ENCODE measurements at places on chromosomes 12 and 14.

DNA sequence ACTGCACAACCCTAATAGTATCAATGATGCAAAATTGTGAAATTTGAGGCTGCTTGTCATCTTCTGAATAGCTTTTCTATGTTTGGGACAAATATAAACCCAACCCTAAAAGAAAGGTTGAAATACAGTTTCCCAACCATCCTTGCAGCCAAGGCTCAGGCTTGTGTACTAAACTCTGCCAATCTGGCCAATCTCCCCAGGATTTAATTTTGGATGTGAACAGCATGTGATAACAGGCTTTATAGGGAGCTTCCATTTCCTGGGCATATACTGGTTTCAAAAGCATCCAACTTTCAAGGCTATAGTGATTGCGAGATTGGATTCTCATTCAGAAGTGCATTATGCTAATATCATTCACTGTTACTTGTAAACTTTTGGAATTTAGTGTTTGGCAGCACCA lies 55.7 kb upstream of the MUCL1 start:
- DNase-seq, result no peak

GRCh38 chr12:16612647-16613046 lies 6.7 kb upstream of the LMO3 start:
- DNase-seq, result no peak

DNA sequence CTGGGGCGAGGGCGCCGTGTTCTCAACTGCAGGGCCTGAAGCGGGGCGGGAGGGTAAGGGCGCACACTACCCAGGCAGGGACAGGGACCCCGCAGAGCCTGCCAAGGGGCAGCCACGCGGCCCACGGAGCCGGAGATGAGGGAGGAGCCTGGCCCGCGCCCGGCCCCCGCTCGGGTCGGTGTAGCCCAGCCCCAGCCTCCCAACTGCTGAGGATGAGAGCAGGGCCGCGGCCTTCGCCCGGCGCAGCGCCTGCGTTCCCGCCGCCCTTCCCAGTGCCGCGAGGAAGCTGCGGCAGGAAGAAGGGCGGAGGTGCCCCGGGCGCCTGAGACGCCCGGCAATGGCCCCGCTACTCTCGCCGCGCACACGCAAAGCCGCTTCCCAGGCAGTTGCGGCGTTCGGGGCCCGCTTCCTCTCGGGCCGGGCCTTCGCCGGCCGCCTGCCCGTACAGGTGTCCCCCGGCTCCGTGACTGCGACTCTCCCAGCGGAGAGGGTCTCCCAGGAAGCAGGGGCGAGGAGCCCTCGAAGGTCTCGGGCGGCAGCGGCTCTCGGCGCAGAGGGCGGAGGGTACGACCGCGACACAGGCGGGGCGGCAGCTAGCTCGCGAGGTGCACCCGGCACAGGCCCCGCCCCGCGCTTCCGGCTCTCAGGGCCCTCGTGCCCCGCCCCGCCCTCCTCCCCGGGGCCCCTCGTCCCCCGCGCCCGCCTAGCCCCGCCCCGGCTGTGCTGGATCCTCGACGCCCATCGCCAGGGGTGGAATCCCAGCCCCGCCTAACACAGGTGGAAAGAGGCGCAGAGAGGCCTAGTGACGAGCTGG lies 24.8 kb upstream of the YY1 start:
- peak; percentile 70 for DNase-seq

GRCh38 chr12:27969624-27970400 lies 2.7 kb downstream of the PTHLH start:
- no peak for DNase-seq

DNA sequence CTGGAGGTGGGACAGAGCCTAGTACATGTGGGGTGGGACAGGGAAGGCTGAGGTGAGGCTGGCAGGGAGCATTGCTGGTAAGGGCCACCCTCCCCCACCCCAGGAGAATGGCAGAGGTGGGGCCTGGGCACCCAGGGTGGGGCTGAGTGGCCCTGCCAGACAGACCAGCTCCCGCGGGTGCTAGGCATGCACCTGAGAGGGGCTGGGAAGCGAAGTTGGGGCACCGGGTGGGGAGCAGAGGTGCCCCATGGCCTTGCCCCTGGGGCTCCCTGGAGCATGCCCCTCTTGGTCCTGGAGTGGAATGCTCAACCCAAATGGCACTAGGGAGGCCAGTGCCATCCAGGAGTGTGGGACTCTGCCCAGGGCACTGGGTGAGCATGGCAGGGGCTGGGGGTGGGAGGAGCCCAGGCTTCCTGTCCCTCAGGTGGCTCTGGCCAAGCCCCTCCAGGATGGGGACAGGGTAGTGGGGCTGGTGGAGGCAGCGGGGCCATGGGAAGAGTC lies 1.3 kb downstream of the TNFAIP2 start:
- no peak for DNase-seq

- no peak for DNase-seq
Measured at GRCh38 chr12:41120211-41120610, 67.9 kb upstream of the PDZRN4 start.

DNA sequence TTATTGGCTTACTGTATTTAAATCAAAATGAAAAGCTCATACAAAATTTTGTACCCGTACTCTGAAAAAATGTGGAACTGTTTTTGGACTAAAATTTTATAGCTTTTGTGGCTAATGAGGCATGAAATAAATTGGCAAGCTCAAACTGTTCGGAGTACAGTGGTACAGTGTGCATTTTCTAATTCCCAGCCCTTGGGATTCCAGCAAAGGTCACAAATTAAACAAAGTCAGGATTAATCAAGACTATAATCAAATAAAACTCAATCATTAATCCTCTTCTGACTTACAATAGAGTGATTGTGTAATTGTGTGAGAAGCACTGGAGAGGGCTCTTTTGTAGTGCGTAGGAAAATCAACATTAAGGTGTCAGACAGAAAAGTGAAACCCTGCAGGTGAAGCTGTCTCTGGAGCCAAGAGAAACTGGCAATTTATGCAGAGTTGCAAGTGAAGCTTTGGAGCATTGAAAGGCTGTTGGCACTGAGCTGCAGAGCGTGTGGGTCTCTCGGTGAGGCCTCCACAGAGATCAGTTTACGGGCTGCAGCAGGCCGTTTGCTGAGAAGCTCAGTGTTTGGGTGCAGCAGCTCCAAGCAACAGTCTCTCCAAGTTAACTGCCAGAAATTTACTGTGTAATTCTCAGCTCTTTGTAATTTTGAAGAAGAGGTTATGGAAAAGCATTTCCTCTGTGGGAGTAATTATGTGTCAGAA lies 275.9 kb downstream of the FBXL14 start:
- peak; percentile 13 for DNase-seq

DNA sequence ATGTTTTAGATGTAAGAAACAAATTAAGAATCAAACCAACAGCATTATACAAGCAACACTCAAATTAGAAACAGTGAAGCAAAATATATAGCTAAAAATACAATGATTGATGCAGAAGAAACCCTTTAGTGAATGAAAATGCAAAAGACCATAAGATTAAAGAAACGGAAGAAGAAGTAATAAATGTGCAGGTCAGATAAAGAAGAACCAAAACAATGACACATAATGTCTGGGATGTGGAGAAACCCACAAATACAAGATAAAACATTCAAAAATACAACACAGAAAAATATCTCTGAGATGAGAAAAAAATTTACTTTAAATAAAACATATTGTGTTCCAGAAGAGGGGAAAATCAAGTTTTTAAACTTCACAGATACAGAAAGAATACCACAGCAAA lies 73.4 kb upstream of the AVPR1A start:
- no peak for DNase-seq

All from nucleus accumbens (tissue), 56 donors.